ENCODE measurements at places on chromosomes 2 and 18.

DNA sequence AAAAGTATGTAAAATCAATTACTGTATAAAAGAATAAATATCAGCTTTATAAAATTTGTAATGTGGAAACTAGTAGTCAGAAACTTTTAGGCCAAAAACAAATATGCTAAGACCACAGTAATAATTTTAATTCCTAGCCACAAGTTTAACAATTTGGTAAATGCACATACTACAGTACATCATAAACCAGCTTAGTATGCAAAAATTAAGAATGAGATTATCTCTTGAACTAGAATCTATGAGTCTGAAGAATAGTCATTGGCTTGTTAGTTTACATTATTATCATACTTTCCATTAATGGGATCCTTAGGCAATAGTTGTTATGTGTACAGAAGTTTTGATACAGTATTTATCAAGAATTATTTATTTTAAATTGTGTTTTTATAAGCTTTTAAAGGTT lies 491.9 kb upstream of the FSIP2 start:
- no peak for DNase-seq

GRCh38 chr2:42252464-42252863 lies 83.3 kb downstream of the EML4 start:
- DNase-seq = no peak

GRCh38 chr2:162012565-162013058 lies 61.4 kb downstream of the DPP4 start:
- DNase-seq = no peak

DNA sequence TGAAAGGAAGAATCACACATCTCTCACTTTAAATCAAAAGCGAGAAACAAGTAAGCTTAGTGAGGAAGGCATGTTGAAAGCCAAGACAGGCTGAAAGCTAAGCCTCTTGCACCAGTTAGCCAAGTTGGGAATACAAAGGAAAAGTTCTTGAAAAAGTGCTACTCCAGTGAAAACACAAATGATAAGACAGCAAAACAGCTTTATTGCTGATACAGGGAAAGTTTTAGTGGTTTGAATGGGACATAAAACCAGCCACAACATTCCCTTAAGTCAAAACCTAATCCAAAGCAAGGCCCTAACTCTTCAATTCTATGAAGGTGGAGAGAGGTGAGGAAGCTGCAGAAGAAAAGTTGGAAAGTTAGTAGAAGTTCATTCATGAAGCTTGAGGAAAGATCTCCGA lies 28.0 kb downstream of the LIMS1 start:
- DNase-seq = no peak

DNA sequence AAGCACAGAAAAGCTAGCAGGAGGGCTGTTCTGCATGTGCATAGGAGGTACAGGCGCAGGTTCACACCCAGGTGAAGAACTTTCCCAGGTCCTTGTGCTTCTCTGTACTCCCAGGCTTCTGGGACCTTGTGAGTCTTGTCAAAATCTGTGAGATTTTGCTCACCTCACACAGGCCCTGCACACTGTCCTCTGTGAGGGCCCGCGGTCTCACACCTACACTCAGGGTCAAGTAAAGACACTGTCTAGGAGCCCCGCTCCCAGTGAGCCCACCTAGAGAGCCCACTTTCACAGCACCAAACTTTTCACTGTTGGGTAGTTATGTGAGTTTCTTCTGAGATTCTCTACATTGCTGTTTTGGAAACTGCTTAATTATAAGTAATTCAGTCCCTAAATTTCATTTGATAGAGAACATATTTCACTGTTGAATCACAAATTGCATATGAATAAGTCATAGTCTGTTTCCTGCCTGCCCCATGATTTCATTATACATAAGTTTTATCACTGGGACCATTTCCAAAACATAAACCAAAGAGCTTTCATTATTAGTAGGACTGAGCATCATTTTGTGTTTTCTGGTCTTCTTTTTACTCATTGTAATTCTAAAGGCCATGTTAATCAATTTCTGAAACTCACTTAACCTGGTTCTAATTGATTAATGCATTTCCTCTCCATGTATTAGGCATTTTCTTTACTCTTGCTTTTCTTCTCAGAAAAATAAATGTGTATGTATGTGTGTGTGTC lies 234.2 kb upstream of the SPOPL start:
- no peak for DNase-seq

DNA sequence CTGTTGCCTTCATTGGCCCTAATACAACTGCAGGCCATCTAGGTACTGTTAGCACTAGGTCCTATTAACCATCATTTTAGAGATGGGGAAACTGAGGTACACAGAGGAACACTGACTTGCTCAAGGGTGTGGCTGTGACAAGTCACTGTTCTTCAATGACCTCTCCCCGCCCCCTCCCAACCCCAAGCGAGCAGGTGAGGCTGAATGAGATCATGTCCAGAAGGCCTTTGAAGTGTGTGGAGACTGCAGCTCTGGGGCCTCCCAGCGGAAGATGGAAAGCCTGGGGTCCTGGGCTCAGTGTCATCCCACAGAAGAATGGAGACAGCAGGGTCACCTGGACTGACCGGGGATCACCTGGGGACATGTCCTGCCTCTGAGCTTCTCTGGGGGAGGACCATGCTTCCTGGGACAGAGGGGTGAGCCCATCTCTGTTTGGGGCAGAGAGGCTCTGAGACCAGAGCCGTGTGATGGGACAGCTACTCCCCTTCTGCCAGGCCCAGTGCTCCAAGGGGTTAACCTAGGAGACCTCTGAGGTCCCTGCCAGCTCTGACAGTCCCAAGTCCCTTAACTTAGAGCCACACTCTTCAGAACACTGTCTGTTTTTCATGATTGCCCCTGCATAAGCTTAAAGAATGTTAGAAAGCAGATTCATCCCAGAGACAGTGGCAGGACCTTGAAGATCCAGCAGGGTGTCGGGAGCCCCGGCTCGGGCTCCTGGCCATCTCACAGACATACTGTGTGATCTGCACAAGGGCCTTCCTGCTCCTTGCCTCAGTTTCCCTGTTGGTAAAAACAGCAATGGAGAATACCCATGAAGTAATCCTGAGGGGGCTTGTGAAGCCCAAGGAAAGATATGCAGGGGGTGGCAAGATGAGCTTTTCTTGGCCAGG lies 16.7 kb upstream of the FOSL2 start:
- DNase-seq = no peak

DNA sequence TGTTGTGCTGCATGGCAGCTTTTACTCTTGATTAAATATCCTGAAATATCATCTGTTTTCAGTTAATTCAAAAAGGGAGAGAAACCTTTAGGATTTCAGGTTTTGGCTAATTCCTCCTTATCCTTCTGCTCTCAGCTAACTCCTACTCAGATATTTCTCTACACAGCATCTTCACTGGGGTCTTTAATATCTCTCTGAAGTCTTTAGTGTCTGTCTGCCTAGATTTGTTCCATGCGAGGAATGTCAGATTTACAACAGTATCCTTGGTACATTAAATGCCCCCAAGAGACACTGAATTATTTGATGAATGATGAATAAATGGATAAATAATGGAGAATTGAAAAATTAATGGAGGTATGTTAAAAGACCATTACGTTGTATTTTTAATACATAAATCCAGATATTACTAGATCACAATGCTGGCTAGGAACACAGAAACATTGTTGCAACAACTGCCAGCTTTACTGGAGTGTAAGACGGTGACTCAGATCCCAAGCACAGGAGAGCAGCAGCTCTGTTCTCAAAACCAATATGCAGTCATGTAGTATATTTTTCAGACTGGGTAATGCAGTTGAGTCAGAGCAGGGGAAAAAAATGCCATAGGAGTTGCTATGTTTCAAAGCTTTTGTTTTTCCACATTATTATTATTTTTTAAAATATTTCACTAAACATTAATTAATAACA lies 388.0 kb upstream of the SYT4 start:
- DNase-seq = no peak
